EL (cell line): ENCODE measurements at places on chromosomes 13 and 19.

GRCh38 chr13:112067871-112068539 lies 1.1 kb downstream of the SOX1 start:
- no peak for DNase-seq

DNA sequence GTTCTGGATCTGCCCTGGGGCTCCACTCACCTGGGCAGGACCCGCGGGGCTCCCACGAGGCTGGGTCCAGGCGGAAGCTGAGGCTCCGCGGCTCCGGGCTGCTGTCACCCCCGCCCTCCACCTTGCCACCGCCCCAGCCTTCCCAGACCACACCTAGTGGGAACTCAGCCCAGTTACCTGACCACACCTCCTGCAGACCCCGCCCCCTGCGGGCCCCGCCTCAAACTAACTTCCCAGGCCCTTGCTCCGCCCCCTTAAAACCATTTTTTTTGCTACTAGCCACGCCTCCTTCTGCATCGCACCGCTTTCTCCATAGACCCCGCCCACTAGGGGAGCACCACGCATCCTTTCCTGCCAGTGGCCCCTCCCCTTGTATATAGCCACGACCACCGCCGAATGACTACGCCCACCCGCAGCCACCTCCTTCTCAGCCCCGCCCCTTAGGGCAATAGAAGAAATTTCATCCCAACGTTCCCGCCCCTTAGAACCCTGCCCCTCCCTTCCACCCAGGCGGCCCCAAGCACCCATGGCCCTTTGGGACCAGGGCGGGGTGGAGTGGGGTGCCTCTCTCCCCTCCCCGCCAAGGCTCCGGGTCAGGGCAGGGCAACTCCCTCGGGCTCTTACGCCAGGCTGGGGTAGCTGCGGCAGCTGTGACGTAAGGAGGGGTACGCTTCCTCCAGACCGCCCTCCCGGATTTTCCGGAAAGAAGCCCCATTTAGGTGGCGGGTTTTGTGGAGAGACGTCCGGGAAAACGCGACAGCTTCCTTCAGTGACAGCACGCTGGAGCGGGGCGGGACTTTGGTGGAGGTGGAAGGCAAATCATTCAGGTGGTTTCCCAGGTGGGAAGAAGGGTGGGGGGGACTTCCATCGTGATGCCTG lies at the start of gene SH2D3A:
Gene SH2D3A, minus strand, starts transcription at position 79 of the 879 bp plus-strand sequence. CDS start 3,687 bp downstream, outside the sequence.
- DNase-seq: peak; percentile 29

DNA sequence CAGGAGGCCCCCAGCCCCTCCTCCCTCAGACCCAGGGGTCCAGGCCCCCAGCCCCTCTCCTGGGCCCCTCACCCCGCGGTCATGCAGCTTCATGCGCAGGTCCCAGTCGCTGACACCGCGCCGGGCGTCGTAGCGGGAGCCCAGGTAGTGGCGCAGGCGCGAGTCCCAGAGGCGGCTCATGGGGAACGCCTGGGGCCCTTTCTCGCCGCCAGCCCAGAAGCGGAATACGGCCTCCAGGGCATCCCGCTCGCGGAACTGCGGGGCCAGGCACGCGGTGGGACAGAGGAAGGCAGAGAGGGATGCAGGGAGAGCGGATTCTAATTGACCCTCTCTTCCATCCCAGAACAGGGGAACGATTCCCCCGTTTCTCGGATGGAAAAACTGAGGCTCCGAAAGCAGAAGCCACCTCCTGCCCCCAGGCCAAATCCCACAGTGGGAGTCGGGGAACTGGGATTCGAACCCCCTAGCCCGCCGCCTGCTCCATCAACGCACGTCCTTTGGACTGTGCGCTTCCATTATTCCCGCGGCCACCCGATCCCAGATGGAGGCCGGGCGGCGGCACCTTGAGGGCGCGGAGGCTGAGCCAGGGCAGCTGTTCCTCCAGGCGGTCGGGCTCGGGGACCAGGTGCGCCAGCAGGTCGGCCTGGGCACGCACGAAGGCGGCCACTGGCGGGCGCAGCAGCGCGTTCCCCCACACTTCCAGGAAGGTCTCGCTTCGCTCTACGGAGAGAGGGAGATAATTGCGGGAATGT lies 4.2 kb upstream of the TNNI3 start:
- DNase-seq: no peak

DNA sequence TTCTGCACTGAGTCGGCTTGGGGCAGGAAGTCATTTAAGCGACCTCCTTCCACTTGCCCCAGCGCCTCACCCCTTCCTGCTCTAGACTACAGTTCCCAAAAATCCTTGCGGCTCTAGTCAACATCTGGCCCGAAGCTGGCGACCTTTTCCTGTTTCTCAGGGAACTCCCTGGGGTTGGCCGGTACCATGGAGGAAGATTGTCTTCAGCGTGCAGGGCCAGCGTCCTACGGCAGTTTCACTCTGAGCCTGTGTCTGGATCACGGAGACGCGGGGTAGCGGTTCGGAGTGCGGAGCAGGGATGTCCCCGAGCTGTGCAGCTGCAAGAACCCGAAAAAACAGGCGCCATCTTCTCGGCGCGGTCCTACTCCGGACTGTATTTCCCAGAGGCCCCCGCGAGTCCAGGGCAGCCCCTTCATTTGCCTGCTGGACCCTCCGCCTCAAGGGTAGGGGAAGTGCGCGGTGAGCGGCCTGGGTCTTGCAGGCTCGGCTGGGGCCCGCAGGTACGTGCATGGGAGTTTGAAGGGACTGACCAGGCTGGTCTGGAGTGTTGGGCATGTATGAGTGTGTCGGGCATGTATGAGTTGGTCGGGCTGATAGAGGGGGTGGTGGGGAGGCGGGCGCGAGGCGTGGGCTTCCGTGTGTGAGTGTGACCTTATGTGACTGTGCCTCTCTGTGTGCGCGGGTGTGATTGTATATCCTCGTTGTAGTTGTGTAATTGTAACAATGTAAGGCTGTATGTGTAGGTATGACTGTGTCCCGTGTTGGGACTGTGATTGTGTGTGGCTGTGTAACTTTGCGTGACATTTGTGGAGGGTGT lies at the start of gene ZNF383:
Gene ZNF383, plus strand, starts transcription at position 440 of the 817 bp plus-strand sequence. CDS start 12,240 bp downstream, outside the sequence.
- DNase-seq: peak; percentile 89

GRCh38 chr13:44972956-44973581 lies 16.2 kb downstream of the NUFIP1 start:
- DNase-seq: peak; percentile 33

DNA sequence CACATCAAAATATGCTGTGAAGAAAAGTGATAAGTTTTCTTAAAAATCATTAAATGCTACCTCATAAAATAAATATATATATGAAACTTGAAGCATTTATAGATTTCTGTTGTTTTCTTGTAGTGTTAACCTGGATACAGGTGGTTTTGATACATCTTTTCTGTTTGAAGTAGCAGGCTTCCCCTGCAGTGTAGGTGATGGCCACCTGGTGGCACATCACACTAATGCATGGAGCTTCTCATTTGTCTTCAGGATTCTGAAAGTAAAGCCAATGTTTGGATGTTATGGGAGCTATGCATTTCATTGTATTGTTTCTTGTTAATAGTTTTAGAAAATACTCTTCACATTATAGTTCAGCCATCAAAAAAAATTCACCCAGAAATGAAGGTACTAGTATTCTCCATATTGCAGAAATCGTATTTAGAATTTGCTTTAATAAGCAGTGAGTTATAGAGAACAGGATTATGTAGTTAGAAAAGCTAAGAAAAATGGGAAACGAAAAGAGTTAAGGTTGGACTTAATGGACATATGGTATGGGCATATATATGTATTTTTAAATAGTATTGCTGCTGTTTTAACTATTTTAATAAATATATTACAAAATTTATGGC lies 18.7 kb downstream of the GPR180 start:
- DNase-seq: peak; percentile 29

- DNase-seq: no peak
These were observed 3.8 kb downstream of the SGTA start for GRCh38 chr19:2779121-2779740.

DNA sequence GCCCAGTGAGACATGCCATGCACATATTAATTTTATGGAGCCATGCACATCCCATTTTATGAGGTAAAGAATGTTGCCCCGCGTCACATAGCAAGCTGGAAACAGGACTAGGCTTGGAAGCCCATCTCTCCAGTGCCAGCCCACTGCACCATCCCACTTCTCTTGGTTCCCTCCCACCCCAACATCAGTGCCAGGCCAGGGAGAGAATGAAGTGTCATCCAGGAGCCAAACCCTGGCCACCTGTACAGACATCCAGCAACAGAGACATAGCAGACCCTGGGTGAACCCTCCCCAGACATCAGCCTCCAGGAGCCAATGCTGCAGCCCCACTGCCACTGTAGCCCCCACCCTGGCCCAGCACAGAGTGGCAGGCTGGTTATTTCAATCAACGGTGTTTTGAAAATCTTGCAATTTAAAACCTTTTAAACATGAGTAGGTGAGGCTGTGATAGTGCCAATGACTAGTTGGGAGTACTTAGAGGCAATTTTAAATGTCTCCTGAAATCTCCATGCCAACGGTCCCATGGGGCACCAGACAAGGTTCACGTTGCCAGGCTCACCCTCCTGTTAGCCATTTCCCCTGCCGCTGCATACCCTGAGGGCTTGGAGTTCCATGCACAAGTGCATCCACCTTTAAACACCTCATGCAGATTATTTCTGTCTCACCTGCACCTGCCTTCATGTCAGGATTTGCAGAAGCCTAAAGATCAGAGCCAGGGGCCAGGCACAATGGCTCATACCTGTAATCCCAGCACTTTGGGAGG lies 34.7 kb downstream of the VSTM2B start:
- DNase-seq: no peak

DNA sequence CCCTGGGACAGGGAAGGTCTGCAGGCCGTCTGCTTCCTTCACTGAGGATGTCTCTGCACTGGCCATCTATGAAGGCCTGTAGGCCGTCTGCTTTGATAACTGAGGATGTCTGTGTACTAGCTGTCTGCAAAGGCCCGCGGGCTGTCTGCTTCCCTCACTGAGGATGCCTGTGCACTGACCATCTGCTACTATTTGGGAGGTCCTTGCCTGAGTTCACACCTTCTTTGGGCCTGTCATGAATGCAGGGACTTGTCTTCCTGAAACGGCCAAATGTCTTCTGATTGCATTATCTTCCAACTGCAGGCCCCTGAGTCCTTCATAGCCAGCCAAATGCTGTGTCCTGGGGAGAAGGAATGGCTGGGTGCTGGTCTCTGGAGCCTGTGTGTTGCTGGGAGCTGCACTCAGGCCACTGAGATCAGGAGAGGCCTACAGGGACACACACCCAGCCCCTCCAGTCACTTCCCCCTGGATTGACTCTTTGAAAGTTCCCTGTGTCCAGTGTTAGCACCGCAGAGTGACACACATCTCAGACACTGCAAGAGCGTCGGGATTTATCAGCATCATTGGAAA lies 72.9 kb downstream of the TEX29 start:
- DNase-seq: no peak

DNA sequence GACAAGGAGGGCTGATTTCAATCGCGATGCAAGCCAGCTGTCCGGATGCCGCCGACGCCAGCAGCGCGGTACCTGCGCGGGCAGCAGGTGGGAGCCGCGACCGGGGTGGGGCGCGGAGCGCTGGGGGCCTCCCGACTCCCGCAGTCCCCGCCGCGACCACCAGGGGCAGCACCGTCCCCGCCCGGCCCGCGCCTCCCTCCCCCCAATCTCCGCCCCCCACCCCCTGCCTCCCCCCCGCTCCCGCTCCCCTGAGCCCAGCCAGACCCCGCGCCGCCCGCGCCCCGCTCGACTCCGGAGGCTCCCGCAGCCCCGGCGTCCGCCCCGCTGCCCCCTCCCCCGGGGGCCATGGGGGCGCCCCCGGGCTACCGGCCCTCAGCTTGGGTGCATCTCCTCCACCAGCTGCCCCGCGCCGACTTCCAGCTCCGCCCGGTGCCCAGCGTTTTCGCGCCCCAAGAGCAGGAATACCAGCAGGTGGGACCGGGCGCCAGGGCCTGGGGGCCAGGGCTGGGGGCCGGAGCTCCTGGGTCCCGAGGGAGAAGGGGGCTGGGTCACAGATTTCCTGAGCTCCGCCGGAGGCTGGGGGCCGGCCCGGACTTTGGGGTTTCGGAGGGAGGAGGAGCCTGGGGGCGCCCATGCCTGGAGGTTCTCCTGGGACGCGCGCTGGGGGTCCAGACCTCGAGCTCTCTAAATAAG lies at the start of gene TTYH1:
Gene TTYH1, plus strand, starts transcription at position 257 of the 693 bp plus-strand sequence. Its CDS starts 89 bp downstream, at position 346.
- no peak for DNase-seq

GRCh38 chr19:6590827-6591319 lies at the start of gene CD70:
Gene CD70 (minus strand): TSS chr19:6591150. CDS start chr19:6591002, 148 bp downstream.
- DNase-seq: no peak

- no peak for DNase-seq
These were observed 4.4 kb upstream of the MYO16 start for GRCh38 chr13:108624979-108625378.

DNA sequence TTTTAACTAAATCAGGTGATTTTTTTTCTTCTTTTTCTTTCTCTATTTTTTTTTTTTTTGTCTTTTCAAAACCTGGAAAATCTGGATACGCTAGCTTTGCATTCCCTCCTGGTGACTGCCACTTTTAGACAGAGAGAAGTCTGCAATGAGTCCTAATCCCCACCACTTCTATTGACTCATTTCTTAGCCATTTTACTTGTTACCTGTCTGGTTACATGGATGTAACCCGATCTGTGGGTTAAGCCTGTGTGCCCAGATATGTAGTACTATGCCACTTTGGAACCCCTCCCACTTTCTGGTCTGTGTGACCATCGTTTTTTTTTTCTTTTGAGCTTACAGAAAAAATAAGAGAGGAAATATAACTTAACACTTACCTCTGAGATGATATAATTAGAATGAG lies 817.8 kb upstream of the PCDH9 start:
- no peak for DNase-seq

- DNase-seq: no peak
These were observed 6.7 kb downstream of the RAP2A start for GRCh38 chr13:97440598-97441170.

- no peak for DNase-seq
These were observed 45.3 kb downstream of the RGCC start for GRCh38 chr13:41502673-41503072.

- DNase-seq: no peak
These were observed 687 bp downstream of the MATK start for GRCh38 chr19:3785451-3785937.

DNA sequence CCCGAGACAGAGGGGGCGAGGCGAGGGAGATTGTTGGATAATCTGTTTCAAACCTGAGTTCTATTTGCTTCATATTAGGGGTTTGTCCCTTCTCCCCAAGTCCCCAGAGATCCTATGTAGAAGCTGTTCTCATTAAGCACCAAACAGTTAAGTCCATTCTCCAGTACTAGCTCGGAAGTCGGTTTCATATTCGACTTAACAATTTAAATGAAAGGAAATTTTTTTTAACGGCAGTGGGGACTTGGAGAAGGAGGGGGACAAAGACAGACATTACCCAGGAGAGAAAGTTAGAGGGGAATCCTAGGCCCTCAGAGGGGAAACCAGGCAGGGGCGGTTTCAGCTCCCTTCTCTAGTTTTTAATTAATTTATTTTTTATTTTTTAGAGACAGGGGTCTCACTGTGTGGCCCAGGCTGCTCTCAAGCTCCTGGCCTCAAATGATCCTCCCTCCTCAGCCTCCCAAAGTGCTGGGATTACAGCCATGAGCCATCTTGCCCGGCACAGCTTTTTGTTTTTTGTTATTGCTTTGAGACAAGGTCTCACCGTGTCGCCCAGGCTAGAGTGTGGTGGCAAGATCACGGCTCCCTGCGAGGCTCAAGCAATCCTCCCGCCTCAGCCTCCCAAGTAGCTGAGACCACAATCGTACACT lies 13.7 kb upstream of the TLE2 start:
- no peak for DNase-seq

DNA sequence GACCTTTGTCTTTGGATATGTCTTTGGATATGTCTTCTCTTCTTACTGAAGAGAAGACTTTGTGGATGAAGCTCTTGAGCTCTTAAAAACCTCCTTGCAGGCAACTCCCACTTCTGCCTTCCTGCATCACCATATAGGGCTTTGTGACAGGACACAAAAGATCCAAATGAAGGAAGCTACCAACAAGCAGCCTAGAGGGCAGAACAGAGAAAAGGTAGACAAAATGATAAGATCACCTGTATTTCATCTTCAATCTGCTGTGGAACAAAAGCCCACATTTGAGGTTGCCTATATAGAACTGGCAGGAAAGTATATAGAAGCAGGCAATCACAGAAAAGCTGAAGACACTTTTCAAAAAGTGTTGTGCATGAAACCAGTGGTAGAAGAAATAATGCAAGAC lies 42.5 kb downstream of the N4BP2L1 start:
- DNase-seq: no peak
